Right lobe of liver (tissue), 6 donors: ENCODE measurements at places on chromosomes 13 and 19.

- DNase-seq: peak; percentile 74
Measured at GRCh38 chr13:110562696-110563462, 1.4 kb upstream of the RAB20 start.

GRCh38 chr13:90706631-90707030, 640.9 kb upstream of the MIR17HG start:
- DNase-seq: no peak

- DNase-seq: no peak
Measured at GRCh38 chr13:76157926-76158325, 521.8 kb downstream of the LMO7 start.

DNA sequence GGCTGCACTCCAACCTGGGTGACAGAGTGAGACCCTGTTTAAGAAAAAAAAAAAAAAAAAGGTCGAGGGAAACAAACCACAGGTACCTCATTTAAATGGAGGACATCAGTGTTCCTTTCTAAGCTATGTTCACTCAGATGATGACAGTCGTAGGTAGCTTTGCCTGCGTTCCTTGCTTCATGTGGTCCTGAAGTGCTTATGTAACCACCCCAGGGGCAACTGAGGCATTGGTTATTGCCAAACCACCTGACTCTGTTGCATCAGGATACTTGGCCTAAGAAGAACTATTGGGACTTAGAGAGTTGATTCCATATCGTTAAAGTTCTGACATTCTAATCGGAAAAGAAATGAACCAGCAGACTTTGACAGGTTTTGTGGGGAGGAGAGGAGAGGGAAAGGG, 51.7 kb downstream of the SPATA13 start:
- no peak for DNase-seq

GRCh38 chr19:49790866-49791265, 22.2 kb downstream of the FUZ start:
- no peak for DNase-seq
